Cerebellar nuclear complex (tissue), 1 donor: ENCODE measurements at places on chromosomes 4 and X.

DNA sequence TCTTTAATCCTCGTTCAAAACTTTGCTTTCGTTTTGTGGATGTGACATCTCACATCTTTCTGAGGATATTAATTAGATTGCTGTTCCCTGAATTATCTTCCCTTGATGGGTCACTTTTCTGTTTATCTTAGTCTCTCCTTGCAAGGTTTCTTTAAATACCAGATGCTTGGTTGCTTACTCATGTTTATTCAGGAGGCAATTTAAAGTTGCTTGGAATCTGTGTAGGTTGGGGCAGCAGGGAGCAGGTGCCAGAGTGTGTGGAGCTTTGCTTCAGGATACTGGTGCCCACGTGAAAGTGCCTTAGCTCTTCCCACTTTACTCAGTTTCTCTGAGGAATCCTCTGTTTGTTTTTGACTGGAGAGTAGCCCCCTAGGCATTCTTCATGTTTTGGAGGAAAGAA, 24.0 kb downstream of the ANAPC4 start:
- no peak for DNase-seq

DNA sequence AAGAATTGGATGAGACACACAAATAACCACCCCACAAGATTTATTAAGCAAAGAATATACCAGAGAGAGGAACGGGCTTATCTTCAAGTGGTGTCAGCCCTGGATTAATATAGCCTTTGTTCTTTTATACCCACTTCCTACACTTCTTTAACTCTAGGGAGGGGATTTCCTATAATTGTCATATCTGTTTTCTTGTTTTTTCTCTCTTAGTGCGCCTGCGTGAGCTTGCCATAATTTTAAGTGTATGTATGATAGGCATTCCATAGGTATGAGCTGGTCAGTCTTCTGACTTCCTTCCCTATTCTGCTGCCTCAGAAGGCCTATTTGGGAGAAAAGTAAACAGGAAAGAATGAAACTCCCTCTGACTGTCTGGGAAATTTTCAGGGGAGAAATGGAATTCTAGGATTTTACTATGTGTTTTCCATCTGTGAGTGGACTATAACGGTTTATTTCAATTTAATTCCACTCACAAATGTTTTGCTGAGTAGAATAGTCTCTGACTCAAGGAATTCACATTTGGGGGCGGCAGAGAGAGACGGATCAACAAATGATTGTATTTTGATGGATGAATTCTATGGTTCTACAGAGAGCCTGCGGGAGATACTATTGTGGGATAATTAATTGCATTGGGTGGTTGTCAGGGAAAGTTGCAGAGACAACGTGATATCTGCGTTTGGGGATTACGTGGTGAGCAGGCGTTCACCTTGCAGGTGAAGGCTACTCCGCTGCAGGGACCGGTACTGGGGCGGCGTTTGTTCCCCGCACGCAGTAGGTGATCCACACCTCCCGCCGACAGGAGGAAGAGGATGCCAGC, 626 bp upstream of the CEP135 start:
- DNase-seq = no peak

GRCh38 chr4:142369141-142369540, 477.0 kb downstream of the INPP4B start:
- no peak for DNase-seq

DNA sequence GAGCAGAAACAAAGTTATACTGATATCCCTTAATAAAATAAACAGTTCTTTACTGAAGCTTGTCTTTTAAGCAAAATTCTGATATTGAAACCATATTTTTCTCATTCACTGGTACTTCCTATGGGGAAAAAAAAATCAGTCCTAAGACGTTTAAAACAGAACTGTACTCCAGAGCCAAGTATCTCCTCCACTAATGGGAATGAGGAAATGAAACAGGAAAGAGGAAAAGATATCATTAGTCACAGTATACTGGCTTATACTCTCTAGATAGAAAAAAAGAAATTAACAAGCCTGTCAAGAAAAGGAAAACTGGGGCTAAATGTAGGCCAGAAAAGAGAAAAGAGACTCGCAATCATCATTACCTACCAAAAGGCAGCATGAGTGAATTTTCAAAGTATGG, 252.7 kb downstream of the CENPC start:
- no peak for DNase-seq

- DNase-seq = no peak
Observed at GRCh38 chrX:139332441-139332840, 198.1 kb upstream of the F9 start.

DNA sequence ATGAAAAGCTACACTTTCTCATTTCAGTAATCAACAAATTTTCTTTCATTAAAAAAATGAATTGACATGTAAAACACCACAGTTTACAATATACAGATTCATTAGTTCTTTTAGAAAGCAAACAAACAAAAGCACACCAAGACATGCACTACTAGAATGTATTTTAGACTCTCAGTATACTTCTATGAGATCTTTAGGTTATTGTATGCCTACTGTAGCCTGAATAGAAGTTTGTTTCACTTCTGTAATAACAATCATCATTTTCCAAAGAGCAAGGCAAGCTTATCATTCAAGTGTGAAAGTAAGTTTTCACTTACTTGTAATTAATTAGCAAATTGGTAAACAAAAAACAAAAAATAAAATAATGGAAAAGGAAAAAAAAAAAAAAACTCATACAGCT, 24.9 kb downstream of the CXXC4 start:
- no peak for DNase-seq

DNA sequence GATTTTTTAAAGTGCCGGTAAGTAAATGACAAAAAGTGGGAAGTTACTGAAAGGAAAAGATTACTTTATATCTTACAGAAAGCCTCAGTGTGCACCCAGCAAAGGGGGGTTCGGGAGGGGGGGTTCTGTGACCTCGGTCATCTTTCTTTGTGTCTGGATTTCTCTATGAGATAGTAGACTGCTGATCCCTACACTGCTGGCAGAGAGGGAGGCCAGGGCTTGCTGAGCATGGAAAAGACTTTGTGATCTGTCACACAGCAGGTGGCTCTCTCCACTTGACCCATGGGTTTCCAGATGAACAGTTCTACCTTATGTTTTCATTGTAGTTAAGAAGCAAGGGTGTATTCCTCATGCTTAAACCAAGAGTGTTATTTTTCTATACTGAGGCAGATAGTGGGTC, 475.6 kb downstream of the PCDH10 start:
- DNase-seq = no peak

DNA sequence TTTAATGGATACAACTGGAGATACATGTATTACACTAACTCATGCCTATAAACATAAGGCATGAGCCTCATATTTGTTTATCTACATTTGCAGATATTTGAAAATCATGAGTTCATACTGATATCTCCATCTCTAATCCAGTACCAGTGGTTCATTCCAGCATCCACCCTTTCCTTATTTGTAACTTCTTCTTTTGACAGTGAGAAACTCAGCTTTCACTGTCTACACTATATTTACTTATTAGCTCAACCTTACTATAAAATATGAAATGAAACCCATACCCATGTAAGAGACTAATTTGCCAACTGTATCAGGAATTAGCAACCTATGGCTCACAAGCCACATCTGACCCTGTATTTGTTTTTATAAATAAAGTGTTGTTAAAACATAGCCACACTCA, 161.9 kb upstream of the GPRIN3 start:
- no peak for DNase-seq

DNA sequence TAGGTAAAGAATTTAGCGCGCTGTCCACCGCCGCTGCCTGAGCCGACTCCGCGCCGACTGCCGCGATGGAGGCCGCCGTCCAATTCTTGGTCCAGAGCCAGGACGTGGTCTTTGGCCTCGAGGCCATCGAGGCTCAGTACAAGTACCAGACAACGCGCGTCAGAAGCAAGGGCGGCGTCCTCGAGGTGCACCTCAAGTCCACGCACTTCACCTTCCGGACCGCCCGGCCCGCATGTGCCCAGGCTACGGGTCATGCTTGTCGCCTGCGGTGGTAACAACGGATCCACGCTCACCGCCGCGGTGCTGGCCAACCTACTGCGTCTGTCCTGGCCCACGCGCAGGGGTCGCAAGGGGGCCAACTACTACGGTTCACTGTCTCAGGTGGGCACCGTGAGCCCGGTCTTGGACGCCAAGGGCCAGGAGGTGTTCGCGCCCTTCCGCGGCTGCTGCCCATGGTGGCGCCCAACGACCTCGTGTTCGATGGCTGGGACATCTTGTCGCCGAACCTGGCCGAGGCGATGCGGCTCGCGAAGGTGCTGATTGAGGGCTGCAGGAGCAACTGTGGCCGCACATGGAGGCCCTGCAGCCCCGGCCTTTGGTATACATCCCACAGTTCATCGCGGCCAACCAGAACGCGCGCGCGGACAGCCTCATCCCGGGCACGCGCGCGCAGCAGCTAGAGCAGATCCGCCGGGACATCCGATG, 128.0 kb downstream of the ANAPC4 start:
- no peak for DNase-seq

- no peak for DNase-seq
Observed at GRCh38 chr4:16646459-16646858, 252.0 kb downstream of the LDB2 start.

DNA sequence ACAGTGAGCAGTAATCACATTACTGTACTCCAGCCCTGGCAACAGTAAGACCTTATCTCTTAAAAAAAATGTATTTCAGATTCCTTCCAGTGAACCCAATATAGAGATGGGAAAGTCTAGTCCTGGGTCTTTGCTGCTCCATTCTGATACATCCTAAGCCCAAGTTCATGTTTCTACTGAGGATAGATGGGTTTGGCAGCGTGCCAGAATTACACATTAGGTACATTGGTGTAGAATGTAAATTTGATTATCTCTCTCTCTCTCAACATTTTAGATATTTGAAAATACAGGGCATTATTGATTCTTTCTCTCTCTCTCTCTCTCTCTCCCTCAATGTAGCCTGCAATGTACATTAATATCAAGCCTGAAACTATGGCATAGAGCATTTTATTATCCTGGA, 43.5 kb upstream of the ZNF330 start:
- DNase-seq = no peak

- no peak for DNase-seq
Observed at GRCh38 chrX:56783996-56784620, 55.1 kb downstream of the NBDY start.

DNA sequence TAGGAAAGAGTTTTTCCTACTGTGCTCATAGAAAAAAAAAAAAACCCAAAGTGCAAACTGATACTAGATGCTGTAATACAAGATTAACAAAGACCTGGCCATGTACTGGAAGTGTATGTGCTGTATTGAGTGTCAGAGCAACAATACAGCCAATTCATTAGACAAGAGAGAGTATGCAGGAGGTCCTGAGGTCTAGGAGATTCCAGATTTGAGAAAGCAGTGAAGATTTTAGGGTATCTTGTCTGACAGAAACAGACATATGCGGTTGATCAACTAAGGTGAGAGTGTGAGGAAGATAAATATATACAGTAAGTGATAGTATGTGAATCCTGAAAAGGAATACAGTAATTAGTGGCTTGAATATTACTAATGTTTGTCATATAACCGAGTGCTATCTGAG, 3.0 kb downstream of the GPR174 start:
- no peak for DNase-seq

DNA sequence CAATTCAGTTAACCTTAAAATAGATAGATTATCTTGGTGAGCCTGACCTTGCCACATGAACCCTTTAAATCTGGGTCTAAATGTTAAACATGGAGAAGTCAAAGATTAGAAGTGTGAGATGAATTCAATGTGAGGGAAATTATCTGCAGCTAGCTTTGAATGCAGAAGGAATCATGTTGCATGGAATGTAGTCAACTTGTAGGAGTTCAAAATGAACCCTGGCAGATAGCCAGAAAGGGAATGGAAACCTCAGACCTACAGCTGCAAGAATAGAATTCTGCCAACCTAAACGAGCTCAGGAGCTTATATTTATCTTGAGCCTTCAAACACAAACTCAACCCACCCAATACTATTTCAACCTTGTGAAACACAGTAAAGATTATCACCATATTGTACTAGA, 632.5 kb downstream of the KCTD8 start:
- no peak for DNase-seq

DNA sequence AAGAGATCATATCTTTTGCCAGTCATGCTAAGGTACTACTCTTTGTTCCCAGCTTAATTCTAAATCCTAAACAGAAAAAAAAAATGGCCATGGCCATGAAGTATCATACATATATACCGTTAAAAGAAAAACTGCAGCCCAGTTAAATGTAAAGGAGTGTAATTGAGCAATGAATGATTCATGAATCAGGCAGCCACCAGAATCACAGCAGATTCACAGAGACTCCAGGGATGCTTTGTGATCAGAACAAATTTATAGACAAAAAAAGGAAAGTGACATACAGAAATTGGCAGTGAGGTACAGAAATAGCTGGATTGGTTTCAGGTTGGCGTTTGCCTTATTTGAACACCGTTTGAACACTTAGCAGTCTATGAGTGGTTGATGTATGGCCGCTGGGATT, 42.1 kb upstream of the PDGFC start:
- DNase-seq = no peak

DNA sequence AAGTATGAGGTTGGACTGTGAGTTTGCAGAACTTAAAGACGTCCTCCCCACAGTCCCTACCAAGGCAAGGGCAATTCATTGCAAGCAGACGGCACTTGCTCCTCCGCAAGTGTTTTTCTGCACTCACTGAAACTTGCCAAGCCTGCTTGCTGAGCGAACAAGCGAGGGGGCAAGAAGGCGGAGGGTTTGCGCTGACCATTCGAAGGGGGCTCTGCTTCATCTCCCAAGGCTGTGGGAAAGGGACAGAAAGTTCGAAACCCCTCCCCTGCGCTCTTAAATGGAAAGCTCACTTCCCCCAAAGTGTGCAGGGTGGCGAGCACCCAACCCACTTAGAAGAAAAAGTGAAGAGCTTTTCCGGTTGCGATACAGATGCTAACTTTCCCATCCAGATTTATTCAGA, 1.4 kb downstream of the MID1 start:
- DNase-seq = no peak
